ENCODE measurements at places on chromosomes 12 and 14.

DNA sequence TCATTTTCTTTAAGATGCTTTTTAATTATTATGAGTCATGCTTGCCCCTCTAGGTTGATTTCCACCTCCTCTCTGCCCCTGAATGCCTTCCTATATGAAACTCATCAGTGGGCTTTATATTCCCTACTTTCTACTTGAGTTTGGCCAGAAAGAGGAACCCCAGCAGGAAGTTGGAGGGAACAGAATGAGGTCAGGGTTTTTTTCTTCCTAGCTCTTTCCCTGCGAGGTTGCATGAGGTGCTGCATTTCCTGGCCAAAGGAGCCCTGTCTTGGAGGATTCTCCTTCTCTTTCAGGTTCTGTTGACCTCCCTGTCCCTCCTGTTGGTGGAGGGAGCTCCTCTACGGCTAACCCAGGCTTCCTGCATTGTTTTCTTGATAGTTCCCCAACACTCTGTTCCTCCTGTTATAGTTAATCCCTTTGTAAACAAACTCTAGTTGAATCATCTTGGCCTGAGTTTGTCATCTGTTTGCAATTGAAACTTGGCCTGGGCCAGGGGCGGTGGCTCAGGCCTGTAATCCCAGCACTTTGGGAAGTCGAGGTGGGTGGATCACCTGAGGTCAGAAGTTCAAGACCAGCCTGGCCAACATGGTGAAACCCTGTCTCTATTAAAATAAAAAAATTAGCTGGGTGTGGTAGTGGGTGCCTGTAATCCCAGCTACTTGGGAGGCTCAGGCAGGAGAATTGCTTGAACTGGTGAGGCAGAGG is 15.3 kb upstream of the SPIC start:
- DNase-seq: no peak

GRCh38 chr12:14314801-14315200 is 50.7 kb upstream of the ATF7IP start:
- DNase-seq: no peak

GRCh38 chr14:79089576-79089975 is 919.4 kb downstream of the NRXN3 start:
- no peak for DNase-seq

DNA sequence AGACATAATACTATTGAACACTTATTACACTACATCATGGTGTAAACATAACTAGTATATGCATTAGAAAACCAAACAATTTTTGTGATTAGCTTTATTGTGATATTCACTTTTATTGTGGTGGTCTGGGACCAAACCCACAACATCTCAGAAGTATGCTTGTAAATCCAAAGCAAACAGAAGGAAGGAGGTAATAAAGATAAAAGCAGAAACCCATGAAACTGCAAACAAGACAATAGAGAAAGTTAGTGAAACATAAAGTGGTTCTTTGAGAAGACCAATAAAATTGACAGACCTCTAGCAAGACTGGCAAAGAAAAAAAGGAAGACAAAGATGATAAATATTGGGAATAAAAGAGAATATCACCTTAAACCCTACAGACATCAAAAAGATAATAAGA is 268.3 kb downstream of the RPAP3 start:
- no peak for DNase-seq

- DNase-seq: no peak
Measured at GRCh38 chr14:61455351-61455750, 134.0 kb downstream of the PRKCH start.

DNA sequence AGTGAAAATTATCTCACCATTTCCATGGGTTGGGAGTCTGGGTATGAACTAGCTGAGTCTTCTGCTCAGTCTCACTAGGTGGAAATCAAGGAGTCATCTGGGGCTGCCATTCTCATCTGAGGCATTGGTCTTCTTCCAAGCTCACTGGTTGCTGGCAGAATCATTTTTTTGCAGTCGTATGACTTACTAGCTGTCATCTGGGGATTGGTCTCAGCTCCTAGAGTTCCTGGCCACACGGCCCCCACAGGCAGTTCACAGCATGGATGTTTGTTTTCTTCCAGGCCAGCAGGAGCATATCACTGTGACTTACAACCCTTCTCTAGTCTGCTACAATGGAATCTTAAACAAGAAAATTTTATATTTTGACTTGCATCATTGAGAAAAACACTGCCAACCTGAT is 18.6 kb upstream of the OR10AD1 start:
- DNase-seq: no peak

GRCh38 chr14:71748196-71748595 is 184.0 kb upstream of the RGS6 start:
- no peak for DNase-seq

- DNase-seq: no peak
Measured at GRCh38 chr12:118271770-118272417, 100.8 kb downstream of the TAOK3 start.

- no peak for DNase-seq
Measured at GRCh38 chr12:13087766-13088165, 15.7 kb downstream of the GSG1 start.

DNA sequence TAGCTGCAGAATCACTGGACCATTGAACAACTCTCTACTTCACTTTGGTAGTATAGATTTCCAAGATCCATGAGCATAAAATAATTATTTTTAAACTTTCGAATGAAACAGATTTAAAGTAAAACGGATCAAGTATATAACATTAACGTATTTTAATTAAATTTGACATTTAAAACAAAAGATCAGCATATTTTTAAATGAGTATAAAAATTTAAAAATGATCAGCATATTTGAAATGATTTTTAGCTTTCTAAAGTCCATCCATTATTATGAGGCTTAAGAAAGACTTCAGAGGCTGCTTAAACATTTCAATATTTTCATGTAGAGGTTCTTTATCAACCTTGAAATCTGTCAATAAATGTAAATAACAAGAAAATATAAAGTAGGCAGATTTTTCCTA is 5.2 kb upstream of the USP15 start:
- no peak for DNase-seq

- no peak for DNase-seq
Measured at GRCh38 chr12:33330940-33331339, 108.7 kb downstream of the SYT10 start.

DNA sequence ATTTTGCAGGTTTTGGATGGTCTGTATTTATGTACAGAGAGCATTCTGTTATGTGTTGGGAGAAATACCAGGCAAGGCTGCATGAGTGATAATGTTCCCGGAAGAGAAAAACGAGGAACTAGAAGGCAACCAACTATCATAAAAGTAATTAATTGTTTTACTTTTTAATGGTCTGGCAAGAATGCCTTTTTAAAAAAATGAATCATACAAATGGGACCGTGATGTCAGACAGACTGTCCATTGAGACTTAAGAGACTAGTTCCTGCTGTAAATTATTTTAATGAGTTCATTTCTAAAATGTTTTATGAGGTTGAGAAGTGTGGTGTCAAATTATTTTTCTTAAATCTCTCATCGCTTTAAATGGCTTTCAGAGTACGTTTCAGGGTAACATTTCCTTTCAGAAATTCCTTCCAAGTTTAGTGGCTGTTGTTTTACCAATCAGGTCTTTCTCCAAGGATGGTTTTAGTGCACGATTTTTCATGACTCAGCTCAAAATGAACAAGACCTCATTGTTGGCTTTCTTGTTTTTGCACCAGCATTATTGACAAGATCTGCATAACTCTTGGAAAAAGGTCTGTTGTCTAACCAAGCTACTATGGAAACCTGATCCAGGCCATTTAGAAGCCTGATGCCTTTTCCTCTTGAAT is 86.1 kb upstream of the ARHGAP5 start:
- DNase-seq: no peak

GRCh38 chr14:54603362-54603761 is 36.4 kb downstream of the SAMD4A start:
- DNase-seq: no peak

DNA sequence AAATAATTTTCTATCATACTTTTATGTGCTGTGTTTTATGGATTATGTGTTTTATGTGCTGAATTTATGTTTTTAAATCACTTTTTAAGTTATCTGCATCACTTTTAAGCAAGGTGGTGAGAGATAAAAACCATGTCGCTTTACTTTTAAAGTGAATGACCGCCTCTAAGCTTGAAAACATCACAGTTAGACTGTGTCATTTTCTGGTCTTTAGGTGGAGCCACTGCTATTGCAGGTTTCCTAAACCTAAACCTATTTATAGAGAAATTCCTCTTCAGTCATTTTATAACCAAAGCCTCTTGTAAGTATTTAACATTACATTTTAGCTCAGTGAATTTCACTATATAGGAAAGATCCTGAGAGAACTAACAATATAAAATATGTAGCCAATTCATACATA is 21.0 kb upstream of the MDM2 start:
- no peak for DNase-seq

DNA sequence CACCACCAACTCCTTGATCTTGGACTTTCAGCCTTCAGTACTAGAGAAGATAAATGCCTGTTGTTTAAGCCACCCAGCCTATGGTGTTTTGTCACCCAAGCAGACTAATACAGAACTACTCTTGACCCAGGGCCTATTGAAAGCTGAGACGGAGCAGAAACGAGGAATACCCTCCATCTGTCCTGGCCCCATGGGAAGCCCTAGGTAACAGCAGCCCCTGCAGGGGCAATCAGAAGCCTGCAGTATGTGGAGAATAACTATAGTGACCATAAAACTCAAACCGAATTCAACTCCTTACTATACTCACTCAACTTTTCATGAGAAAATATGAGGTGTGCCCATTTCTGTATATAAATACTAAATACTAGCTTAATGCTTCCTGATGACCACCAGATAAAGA is 307.4 kb downstream of the NUAK1 start:
- DNase-seq: no peak

DNA sequence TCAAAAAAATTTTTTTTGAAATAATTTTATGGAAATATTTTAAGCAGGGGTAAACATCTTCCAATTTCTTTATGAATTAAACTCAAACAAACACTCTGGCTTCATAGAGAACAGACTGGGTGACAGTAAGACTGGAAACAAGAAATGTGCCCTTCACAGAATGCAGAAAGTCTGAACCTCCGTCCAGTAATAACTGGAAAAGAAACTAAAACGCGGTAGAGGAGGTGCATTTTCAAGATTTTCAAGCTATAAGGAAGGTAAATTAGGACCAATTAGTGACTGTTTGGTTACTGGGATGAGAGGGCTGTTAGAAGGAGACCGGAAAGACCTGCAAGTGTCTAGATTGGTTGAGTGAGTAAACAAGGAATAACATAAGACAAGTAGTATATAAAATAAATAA is 245.7 kb downstream of the CEP128 start:
- DNase-seq: no peak

- no peak for DNase-seq
Measured at GRCh38 chr14:61540931-61541330, 154.4 kb upstream of the HIF1A start.

- DNase-seq: no peak
Measured at GRCh38 chr14:74042296-74042695, 23.1 kb downstream of the BBOF1 start.

- DNase-seq: no peak
Measured at GRCh38 chr12:103043531-103044486, 86.3 kb downstream of the ASCL1 start.

- DNase-seq: no peak
Measured at GRCh38 chr14:36997843-36998242, 174.6 kb downstream of the SLC25A21 start.

- no peak for DNase-seq
Measured at GRCh38 chr12:68868043-68868790, 60.2 kb downstream of the MDM2 start.

DNA sequence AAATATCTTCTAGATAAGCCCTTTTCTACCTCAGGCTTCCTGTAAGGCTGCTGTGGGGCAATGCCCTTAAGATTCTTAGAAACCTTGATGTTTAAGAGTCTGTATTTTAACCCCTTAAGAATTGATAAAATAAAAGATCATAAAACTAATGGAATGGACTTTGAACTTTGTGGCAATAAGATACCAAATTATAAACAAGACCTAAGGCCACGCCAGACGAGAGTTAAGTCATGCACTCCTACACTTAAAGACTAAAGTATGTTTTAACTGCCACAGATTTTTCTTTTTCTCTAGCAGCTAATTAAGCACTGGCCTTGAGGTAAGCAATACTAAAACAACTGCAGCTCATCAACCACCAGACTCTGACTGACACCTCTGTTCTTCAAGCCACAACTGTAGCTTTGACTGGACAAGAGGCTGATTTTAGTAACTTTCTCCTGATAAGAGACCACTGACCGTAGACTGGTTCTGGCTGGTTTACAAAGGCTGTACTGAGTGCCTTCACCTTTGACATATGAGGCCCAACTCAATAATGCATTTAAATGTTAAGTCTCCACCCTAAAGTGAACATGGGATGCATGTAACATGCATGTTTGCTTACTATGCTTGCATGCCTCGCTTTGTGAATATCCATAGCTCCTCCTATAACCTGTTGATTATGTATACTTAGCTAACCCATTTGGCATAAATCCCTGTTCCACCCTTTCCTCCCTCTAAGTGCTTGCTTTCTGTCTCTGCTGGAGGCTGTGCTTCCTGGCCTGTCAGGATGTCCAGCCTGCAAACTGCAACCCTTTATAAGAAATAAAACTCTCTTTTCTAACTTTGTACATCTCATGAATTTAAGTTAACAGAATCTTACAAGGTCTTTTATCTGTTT is 71.9 kb downstream of the KLHL28 start:
- DNase-seq: no peak

DNA sequence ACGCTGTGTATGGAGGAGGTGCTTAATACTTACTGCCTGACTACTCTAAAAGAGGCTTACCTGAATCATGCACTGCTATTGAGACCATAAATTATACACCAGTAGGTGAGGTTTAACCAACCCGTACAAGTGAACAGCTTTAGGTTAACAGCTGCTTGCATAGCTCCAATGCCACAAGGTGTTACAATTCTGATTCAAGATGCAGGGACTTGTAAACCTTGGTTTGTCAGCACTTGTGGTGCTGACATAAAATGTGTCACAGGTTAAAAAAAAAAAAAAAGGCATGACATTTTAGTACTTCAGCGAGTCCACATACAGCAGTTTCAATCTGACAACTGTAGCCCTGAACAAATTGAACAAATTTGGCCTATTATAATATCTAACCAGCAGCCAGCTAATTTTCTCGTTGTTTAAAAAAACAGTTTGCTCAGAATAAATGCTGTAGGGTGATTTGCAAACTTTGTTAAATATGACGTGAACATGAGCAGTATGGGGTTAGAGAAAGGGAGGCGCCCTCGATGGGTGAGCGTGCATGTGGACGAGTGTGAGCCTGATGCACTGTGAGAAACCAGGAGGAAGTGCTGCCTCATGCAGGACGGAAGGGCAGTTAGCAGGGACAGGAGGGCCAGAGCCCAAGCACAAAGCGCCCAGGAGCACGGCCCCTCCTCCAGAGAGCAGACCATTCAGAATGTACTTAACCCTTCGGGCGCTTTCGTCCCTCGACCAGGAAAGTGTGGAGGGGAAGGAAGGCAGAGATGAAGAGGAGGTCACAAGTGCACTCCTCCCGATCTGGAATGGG is 44.7 kb downstream of the TCHP start:
- DNase-seq: no peak

GRCh38 chr12:4383304-4383865 is 3.9 kb upstream of the FGF23 start:
- DNase-seq: no peak

- peak; percentile 50 for DNase-seq
Measured at GRCh38 chr12:84694116-84694515, 218.5 kb downstream of the SLC6A15 start.

- DNase-seq: no peak
Measured at GRCh38 chr12:66596199-66596598, 82.7 kb downstream of the GRIP1 start.

GRCh38 chr14:50319293-50319692 is 7.2 kb downstream of the DMAC2L start:
- no peak for DNase-seq
